ENCODE measurements at places on chromosomes 5 and 9.

DNA sequence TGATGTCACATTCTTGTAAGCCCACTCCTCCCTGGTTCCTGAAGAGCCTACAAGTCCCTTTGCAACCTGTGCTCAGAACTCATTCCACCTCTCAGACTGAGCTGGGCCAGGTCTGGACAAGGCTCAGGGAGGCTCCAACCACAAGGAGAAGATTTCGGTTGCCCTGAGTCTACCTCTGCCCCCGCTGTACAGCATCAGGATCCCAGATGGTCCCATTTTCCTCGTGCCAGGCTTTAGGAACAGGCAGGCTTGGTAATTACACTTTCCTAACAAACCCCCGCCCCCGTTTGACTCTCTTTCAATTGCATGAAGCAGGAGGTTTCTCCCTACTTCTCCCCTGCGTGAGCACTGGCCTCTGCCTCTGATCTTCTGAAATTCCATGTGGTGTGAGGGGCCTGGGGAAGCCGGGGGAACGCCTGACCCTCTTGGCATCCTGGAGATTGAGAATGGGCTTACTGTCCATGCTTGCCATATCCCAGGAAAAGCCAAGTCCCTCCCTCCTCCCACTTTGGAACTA lies 86.9 kb upstream of the CTNNA1 start:
- DNase-seq: no peak
- H3K36me3 ChIP-seq: no peaks in the 10 kb centered on the region
- no peak overlapping the region for H3K27ac ChIP-seq

DNA sequence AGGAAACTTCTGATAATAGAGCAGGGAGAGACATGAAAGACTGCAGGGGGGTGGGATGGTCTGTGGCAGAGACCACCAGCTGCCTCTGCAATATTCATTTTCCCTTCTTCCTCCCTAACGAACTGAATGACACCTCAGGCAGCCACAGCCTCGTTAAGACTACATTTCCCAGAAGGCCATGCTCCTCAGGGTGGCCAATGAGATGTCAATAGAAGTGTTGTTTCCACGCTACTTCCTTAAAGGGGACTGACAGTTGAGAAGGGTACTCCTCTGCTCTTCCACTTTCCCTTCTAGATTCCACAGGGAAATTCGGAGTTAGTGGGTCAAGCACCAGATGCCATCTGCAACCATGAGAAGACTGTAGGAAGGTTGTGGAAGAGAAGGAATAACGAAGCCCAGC lies 52.0 kb upstream of the DAPK1 start:
- no peaks in the 10 kb centered on the region for H3K27me3 ChIP-seq
- H3K4me1 ChIP-seq: no peaks in the 10 kb centered on the region
- H3K36me3 ChIP-seq: no peaks in the 10 kb centered on the region
- DNase-seq: peak; percentile 32

GRCh38 chr9:131608493-131609037 lies 63.2 kb downstream of the PRRT1B start:
- H3K27me3 ChIP-seq: no peaks in the 10 kb centered on the region
- peaks cover 78% of the 10 kb centered on the region for H3K36me3 ChIP-seq
- no peak overlapping the region for H3K4me3 ChIP-seq

DNA sequence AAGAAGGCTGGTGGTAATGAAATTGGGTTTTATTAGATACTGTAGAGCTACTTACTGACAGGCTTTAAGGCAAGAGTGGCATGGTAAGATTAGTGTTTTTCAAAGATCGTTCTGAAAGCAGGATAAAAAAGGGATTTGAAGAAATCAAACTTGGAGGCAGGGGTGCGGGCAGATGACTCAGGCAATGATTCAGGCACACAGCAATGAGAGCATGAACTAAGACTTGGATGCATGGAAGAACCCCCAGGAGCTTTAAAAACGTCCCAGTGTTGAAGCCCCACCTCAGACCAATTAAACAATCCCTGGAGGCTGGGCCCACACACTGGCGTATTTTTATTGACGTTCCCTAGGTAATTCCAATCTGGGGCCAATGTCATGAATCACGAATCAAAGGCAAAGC lies 102.5 kb downstream of the SREK1 start:
- no peak overlapping the region for H3K27ac ChIP-seq
- no peaks in the 10 kb centered on the region for H3K36me3 ChIP-seq
- no peak overlapping the region for H3K4me3 ChIP-seq
- H3K4me1 ChIP-seq: no peaks in the 10 kb centered on the region
- H3K27me3 ChIP-seq: no peaks in the 10 kb centered on the region

All from B cell (primary cell).